Kidney epithelial cell (primary cell): ENCODE measurements at places on chromosomes 2 and 18. TPM values are rescaled to one million over a fixed set of nuclear protein-coding genes. Genes with fewer than 3 reads are reported as not detected.

PLGLB2 gene
- 0.17 and 1.2 TPM in 2 replicates for total RNA-seq

MXD1 gene
- total RNA-seq: 14.1 and 14.4 TPM in 2 replicates

HOXD13 gene
- total RNA-seq: not detected in 2 replicates

DCC gene
- total RNA-seq: 0.04 and 0.07 TPM in 2 replicates

PSTPIP2 gene
- total RNA-seq: 11.2 and 14.2 TPM in 2 replicates

MAP2 gene
- total RNA-seq: 53.3 and 58.1 TPM in 2 replicates

MROH2A gene
- not detected in 2 replicates for total RNA-seq

GKN2 gene
- total RNA-seq: not detected in 2 replicates

CXCR1 gene
- total RNA-seq: not detected in 2 replicates

GRP gene
- total RNA-seq: not detected in 2 replicates

C1QL2 gene
- total RNA-seq: not detected in 2 replicates

TIMM21 gene
- 27.0 and 27.7 TPM in 2 replicates for total RNA-seq

TAF4B gene
- 6.9 and 9.5 TPM in 2 replicates for total RNA-seq

MYO5B gene
- 114 and 118 TPM in 2 replicates for total RNA-seq

MAP3K19 gene
- total RNA-seq: not detected in 2 replicates

LBX2 gene
- total RNA-seq: 1.9 and 3.4 TPM in 2 replicates
